ENCODE measurements at places on chromosomes 6 and 20. TPM values are rescaled to one million over a fixed set of nuclear protein-coding genes. Genes with fewer than 3 reads are reported as not detected.

TOX2 gene
- 47.8 TPM for total RNA-seq

DNA sequence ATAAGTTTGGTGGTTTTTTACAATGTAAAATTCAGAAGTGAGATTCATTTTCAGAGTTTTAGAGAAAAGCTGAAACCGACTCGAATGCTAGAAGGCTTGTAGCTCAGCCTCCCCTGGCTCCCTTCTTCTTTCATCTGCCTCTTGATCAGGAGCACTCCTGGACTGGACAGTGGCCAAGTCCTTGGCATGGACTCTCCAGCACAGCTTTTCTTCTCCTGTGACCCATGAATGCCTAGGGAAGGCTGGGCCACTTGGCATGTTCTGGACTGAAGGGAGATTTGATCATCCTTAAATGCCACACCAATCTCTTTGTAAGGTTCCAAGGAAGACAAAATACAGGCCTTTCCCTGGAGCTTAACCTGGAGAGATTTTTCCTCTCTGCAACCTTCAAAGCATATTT lies 384.0 kb upstream of the SASH1 start:
- ATAC-seq: no peak

GRCh38 chr6:27478141-27478705 lies 5.3 kb upstream of the ZNF184 start:
- ATAC-seq: peak; percentile 16

C6orf118 gene
- 0.27 TPM for total RNA-seq

PCMT1 gene
- total RNA-seq: 123 TPM

DNA sequence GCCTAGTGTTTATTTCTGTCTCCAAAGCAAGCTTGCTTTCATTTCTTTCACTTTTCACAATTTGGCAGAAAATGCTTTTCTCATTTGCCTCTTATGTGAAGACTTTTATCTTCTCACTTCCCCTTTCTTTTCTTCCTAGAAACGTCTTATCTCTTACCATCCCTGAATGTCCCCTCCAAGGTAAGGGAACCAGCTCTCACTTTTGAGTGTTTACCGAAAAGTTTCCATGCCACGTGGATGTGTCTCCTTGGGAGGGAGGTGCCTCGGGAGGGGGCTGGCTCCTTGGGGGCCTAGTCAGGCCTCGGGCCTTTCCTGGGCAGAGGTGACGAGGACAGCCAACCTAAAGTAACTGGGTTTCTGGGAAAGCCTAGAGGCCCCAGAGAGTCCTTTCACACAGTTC lies 127.4 kb downstream of the CD24 start:
- ATAC-seq: no peak

- ATAC-seq: peak; percentile 24
Observed at GRCh38 chr6:72621291-72622093, at the start of gene KCNQ5. Gene KCNQ5, plus strand, starts transcription at chr6:72622064.

DNA sequence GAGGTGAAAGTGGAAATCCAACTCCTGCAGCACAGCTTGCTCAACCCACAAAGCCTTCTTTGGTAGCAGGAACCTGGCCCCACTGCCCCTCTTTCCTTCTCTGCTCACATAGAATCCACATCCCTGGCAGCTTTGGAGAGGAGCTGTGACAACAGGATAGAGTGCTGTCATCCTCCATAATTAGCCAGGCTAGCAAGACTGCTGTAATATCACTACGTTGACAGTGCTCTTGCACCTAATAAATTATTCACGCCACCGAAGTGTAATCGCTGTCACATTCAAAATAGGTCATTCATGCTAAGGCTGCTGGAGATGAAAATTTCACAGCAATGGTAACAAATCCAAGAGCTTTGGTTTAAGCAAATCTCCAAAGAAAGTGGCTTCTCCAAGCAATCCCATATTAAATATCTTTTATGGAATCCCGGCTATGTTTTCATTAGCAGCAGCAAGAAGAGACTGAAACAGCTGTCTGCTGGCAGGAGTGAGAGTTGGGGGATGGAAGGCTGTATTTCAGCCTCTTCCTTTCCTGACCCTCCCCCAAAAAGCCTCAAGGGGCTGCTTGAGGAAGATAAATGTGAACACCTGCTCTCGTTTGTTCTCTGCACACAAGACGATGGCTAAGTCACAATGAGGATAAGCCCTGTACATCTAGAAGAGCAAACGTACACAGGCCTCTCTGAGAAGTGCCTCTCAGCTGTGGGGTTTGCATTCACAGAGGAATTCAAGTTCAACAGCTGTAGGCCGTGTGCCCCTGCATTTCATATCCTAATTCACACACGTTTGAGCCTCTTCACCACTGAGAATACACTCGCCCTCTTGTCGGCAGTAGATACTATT lies 16.5 kb downstream of the RIPOR2 start:
- ATAC-seq: no peak

- no peak for ATAC-seq
Observed at GRCh38 chr6:157034436-157035230, 257.5 kb downstream of the ARID1B start.

- ATAC-seq: no peak
Observed at GRCh38 chr6:155197932-155198331, 65.9 kb upstream of the CLDN20 start.

- ATAC-seq: no peak
Observed at GRCh38 chr20:62553136-62553837, 77.5 kb upstream of the GATA5 start.

ZKSCAN8 gene
- 32.7 TPM for total RNA-seq

GRCh38 chr6:134902074-134902861 lies 47.6 kb downstream of the ALDH8A1 start:
- peak; percentile 28 for ATAC-seq

GRCh38 chr6:15578716-15579391 lies 84.0 kb downstream of the DTNBP1 start:
- ATAC-seq: no peak
